ENCODE measurements at places on chromosomes 11 and 22.
A peak's percentile ranks its signal among the peaks of the same experiment; 100 is the strongest.

DNA sequence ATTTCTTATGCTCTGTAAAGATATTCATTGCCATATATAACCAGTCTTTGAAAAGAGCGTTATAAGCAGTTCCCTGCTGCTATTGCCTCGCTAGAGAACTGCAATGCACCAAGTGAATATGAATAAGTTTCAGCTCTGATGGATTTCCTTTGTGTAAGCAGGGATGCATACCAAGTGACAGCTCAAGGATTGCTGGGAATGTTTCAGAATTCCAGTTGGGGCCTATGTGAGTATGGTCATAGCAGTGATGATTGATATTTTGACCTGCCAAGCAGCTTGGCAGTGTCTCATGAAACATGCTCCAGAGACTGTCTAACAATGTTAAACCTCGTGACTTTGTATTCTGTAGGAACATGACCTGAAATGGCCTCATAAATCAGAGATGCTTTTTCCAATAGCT is 312.6 kb downstream of the C11orf87 start:
- DNase-seq, result no peak

DNA sequence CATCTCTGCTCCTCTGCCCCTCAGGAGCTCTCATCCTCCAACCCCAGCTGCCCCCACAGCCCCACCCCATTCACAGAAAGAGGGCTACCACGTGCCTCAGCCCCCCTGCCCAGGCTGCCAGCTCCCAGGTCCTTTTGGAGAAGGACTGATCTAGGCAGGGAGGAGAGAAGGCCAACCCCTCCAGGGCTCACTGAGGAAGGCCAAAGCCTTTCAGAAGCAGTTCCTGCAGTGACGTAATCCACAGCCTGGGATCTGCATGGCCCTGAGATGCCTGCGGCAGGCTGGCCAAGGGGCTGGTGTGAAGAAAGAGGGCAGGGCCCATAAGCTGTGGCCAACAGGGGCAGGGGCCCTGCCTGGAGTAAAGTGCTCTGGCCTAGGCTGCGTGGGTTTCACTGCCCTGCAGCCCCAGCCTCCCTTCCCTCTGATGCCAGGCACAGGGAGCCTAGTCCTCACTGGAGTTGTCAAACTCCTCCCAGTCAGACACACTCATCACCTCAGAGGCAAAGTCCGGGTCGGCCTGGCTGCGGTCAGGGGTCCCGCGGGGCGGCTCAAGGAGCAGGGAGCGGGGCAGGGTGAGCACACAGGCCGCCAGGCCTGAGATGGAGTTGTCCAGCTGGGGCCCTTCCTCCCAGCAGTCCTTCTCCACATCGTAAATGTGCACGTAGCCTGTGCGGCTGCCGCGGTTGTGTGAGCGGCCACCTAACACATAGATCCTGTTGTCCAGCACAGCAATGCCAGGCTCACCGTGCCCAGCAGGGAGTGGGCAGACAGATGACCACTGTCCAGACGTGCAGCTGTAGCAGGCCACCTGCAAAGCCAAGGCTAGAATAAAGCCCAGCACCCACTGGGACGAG is 4.2 kb upstream of the SCARF2 start:
- DNase-seq, result no peak

DNA sequence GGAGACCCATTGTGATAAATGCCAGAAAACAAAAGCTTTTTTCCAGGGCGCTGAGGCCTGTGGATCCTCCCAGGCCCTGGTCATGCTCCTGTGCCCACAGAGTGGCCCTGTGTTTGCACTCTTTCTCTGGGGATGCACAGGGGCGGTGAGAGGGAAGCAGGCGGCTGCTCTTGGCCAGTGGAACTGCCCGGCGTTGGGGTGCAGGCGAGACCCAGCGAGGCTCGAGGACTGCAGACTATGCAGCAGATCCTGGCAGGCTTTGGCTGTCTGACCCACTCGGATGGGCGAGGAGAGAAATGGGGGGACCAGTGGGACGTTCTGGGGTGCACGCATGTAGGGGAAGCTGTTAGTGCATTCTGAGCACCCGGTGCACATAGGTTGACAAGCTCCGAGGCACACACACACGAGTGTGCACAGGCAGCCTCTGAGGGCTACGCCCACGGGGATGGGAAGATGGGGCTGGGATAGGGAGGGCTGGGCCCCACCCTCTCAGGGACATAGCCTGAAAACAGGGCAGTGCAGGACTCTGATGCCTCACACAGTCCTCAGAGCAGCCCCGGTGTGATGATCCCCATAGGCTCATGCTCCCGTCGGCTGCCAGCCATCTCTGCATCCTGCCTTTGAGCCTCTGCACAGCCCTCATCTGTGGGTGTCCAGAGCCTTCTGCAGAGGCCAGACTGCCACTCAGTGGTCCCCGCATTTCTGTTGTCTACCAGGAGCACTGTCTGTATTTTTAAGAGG is 1233.5 kb downstream of the BRD1 start:
- no peak for DNase-seq

GRCh38 chr22:44116755-44117684 is 63.7 kb upstream of the PARVG start:
- no peak for DNase-seq

DNA sequence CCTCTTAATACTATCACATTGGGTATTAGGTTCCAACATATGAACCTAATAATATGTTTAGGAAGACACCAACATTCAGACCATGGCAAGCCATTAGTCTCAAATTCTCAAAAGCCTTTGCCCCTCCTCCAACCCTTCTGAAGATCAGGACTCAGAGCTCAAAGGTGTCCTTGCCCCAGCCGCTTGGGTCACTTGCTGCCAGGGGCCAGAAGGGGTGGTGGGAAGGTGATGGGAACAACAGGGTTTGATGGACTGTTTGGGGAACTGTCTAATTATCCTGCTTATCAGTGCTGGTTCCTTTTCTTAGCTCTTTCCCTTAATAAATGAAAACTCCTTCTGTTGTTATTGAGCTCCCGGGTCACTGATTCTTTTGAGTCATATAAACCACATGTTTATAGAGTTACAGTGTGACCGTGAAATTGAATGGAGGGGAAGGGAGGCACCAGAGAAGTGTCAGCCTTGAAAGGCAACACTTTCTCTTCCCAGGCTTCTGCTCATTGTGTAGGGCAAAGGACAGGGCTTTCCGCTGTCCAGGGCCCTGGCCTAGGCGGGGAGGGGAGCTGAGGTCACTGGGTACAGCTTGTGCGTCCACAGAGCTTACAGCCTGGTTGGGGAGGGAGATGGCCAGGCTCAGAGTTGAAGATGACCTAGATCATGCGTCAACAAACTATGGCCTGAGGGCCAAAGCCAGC is 105.1 kb downstream of the FBXO7 start:
- DNase-seq, result no peak

GRCh38 chr22:43060183-43060582 is 29.0 kb downstream of the TTLL1 start:
- peak; percentile 23 for DNase-seq

- DNase-seq, result no peak
Measured at GRCh38 chr11:46504817-46505613, 88.8 kb downstream of the AMBRA1 start.

GRCh38 chr11:121006922-121007321 is 17.0 kb upstream of the TBCEL start:
- no peak for DNase-seq

DNA sequence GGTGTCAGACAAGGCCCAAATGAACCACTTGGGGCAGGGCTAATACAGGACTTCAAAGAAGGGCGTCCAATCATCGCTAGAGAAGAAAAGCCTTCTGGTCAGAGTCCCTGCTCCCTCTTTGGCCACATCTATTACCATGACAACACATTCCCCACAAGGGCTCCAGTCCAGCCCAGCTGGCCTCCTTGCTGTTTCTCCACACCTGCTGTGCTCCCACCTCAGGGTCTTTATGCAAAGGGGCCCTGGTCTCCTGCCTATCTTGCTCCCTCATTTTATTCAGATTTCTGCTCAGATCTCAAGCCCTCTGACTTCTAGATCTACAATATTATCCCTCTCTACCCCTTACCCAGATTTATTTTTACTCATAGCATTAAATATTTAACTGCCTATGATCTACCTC is 58.0 kb upstream of the KIRREL3 start:
- DNase-seq, result no peak

GRCh38 chr11:14642453-14642852 is 1.2 kb upstream of the PDE3B start:
- no peak for DNase-seq

DNA sequence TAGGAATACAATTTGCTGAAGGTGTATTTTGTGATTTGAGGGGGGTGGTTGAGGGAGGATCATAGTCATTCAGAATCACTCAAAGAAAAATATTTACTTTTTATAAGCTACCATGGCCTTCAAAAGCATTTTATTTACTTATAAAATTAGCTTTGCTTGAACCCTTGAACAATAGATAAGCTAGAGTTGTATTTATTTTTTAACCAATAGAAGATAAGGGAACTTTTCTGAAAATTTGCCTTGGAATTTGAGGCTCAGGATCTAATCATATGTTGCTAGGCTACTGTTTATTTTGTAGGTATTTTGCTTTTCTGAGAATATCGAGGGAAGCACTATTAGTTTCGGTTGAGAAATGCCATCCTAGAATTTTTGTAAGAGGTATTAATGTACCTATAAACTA is 82.1 kb downstream of the EMSY start:
- DNase-seq, result no peak

GRCh38 chr11:48058064-48058463 is 77.7 kb downstream of the PTPRJ start:
- DNase-seq, result no peak

DNA sequence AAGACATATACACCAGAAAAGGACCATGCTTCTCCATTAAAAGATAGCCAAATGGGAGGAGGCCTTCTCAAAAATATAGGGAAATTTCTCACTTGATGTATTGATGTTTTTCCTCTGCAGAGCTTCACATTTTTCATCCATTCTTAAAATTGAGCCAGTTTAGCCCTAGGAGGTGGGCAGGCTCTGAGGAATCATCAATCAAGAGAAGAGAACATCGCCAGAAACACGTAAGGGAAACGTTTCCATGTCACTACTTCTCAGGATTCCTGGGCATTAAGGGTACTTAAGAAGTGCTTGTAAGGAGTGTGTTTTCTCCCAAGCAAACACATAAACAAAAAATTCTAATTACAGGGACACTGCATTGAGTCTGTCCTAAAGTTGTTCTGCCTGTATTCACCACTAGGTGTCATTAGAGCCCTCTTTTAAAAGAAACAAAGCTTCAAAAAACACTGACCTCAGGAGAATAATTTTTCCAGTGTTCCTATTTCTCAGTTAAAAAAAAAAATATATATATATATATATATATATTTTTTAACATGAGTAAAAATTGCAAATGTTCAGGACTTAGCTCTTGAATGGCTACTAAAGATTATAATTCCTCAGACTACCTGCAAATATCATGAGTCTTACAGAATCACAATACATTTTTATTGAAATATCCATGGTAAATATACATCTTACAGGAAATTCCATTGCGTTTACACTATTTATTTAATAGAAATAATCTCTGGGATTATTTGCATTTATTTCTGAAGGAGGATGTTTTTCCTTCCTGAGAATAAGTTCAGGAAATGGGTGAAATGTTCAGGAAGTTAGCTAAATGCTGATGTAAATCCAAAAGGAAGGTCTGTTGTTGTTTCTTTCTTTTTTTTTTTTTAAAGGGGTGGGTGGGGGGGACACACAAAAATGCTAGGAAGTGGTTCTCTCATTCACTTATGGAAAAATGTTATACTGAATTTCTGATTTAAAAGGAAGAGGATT is 16.0 kb downstream of the FZD4 start:
- DNase-seq, result no peak

DNA sequence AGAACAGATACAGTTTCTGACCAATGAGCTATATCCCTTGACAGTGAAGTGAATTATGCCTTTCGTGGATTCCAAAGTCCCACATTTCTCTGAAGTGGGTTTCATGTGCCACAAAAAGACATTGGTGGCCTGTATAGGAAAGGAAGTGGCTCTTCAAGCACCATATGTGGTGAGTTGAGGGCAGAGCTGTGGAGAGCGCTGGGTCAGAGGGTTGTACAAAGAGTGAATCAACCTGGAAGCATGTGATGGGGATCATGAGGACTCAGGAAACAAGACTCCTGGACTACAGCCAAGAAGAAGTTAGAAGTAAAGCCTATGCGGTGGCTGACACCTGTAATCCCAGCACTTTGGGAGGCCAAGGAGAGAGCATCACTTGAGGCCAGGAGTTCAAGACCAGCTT is 579 bp upstream of the SLC5A4 start:
- DNase-seq, result no peak

GRCh38 chr11:92960886-92961285 is 8.6 kb upstream of the MTNR1B start:
- no peak for DNase-seq

GRCh38 chr11:16982809-16983208 is 31.4 kb downstream of the PLEKHA7 start:
- DNase-seq, result no peak

GRCh38 chr11:19832086-19832750 is 119.6 kb downstream of the NAV2 start:
- DNase-seq, result no peak

GRCh38 chr22:39806109-39806508 is 87.5 kb downstream of the ENTHD1 start:
- DNase-seq, result no peak

All from iPS DF 19.7 (cell line).